ENCODE measurements at places on chromosomes 1 and 21. TPM values are rescaled to one million over a fixed set of nuclear protein-coding genes. Genes with fewer than 3 reads are reported as not detected.

LPAR3 gene
- 0.37 TPM for total RNA-seq

DNA sequence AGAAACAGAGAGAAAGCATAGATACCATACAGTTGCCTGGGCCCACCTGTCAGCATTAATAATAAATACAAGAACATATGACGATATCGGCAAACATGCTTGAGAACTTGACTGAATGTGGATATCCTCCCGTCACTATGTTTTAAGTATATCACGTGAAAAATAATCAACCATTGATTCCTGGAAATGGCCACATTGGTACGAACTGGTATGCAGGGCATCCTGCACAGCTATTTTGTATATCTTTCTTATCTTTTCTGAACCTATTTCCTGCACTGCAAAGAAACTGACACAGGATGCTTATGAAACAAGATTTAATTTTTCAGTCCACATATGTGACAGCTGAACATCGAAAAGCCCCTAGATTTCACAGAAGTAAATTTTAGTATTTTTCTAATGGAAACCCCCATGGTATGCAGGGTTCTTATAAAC, 22.8 kb upstream of the RGS1 start:
- no peak for DNase-seq

SPAG17 gene
- total RNA-seq, result not detected

DNA sequence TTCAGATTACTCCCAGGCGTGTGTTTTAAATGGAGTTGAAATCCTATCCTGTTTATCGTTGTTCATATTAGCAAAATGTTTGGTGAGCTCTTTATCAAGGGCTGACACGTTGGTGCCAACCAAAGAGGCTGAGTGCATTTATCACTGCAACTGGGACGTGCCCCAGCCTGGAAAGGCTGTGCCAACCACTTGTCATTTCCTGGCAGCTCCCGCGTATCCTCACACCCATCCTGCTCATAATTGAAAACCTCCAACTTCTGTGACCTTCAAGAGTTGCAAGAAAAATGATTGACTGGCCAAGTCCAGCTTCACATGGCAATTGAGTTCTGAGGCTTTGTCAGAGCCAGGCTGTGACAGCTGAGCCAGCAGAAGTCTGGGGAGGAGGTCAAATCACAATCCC, 43.7 kb upstream of the KCNA3 start:
- DNase-seq, result no peak

DNA sequence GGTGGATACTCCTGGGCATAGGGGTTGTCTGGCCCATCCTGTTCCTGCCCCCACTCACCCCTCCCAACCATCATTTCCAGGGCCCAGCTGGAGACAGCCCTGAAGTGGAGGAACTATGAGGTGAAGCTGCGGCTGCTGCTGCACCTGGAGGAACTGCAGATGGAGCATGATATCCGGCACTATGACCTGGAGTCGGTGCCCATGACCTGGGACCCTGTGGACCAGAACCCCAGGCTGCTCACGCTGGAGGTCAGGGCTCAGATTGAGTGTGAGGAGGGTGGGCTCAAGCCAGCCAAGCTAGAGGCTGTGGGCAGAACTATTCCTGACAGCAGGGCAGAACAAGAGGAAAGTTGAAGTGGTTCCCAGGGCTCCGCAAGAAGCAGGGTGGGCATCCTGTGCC, 14.2 kb downstream of the RHOC start:
- DNase-seq, result no peak

LIN28A gene
- not detected for total RNA-seq

GRCh38 chr1:156893048-156893953, at the start of gene PEAR1:
Gene PEAR1, plus strand, starts transcription at chr1:156893718. Its CDS starts 10,209 bp downstream, at chr1:156903927.
- DNase-seq, result no peak

ERRFI1 gene
- 0.53 TPM for total RNA-seq

DNA sequence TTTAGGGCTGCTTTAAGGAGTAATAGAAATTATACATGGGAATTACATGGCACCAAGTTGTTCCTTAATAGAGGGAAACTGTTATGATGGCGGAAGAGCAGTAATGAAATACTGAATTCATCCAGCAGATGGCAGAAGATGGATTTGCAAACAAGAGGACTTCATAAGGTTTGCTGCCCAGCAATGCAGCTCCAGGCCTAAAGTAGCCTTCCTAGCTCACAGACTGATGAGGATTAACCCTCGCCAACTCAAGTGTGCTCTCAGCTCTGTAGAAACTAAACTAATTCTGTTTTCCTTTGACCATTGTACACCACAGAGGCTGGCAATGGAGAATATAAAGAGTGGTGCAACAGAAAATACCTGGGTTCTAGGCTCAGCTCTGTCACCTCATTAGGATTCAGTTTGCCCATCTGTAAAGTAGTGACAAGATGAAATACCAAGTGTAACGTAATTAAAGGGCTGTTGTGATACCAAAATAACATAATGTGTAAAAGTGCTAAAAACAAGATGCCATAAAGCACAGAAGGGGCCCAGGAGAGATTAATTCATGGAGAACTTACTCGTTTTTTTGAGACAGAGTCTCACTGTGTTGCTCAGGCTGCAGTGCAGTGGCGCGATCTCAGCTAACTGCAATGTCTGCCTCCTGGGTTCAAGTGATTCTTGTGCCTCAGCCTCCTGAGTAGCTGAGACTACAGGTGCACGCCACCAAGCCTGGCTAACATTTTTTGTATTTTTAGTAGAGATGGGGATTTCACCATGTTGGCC, 102.4 kb upstream of the SERBP1 start:
- DNase-seq, result no peak

DNA sequence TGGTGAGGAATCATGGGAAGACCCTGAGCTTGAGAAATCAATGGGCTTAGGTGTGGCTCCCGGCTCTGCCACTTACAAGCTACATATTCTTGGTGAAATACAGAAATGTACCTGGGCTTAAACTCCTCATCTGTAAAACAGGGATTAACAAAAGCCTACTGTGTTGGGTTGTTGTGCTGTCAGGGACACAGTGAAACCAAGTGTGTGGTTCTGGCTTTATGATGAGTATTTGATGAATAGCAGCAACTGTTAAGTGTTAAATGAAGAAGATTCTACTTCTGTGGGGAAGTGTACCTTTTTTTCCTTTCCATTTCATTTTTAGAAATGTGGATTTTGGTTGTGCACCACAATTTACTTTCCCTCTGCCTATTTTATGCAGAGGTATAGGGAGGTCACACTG, 41.1 kb upstream of the DUSP10 start:
- DNase-seq, result no peak

DNA sequence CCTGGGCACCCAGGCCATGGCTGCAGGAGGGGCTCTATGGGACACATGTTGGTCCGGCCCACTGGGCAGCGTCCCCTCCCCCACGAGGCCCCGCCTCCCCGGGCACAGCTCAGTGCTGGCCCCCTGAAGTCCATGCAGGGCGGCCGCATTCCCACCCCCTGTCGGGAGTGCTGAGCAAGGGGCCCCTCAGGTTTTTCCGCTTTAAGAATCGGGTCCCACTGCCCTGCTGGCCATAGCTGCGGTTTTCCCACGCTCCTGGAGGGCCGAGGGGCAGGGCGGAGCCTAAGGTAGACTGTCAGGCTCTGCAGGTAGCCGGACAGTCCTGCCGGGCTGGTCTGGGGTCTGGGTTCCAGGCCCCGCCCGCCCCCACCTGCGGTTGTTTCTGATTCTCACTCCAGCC, 43.5 kb upstream of the CCDC27 start:
- no peak for DNase-seq

- no peak for DNase-seq
Observed at GRCh38 chr1:150511551-150511950, 3.6 kb downstream of the ECM1 start.

DNA sequence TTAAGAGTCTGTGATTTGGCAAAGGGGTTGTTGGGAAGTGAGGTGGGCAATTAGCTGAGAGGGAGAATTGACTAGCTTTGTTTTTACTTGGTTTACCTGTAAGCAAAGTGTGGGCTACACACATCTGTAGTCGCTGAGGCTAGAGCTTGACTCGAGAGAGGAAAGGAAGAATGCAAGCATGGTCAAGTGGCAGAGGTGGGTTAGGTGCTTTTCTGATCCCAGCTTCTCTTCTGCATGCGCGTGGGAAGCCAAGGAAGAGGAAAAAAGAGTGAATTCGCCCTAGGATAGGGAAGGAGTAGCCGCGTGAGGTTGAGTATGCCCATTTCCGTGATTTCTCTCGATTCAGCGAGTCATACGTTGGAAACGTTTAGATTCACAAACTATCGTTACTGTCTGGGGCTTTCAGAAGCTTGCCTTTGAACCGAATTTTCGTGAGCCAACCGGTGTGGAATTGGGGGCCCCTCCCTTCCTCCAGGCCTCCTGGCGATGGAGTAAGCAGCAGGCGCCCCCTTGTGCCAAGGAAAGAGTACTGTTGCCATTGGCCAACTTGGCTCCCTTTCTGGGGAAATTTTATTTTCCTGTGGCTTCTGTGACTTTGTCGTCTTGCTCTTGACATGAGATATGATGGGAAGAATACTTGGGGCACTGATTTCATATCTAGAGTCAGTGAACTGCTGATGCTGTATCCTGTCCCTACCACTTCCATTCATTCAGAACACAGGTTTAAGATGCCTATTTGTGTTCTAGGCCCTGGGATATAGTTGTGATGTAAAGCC, 1.3 kb downstream of the PIGV start:
- DNase-seq, result peak; percentile 93

Data from activated CD8-positive, alpha-beta memory T cell treated with anti-CD3 and anti-CD28 coated beads, Interleukin-2, amount 10 ng/mL, durations not matched to agents 7 days and 5 days (primary cell).